ENCODE measurements at places on chromosomes 3 and 15.
A peak's percentile ranks its signal among the peaks of the same experiment; 100 is the strongest.

DNA sequence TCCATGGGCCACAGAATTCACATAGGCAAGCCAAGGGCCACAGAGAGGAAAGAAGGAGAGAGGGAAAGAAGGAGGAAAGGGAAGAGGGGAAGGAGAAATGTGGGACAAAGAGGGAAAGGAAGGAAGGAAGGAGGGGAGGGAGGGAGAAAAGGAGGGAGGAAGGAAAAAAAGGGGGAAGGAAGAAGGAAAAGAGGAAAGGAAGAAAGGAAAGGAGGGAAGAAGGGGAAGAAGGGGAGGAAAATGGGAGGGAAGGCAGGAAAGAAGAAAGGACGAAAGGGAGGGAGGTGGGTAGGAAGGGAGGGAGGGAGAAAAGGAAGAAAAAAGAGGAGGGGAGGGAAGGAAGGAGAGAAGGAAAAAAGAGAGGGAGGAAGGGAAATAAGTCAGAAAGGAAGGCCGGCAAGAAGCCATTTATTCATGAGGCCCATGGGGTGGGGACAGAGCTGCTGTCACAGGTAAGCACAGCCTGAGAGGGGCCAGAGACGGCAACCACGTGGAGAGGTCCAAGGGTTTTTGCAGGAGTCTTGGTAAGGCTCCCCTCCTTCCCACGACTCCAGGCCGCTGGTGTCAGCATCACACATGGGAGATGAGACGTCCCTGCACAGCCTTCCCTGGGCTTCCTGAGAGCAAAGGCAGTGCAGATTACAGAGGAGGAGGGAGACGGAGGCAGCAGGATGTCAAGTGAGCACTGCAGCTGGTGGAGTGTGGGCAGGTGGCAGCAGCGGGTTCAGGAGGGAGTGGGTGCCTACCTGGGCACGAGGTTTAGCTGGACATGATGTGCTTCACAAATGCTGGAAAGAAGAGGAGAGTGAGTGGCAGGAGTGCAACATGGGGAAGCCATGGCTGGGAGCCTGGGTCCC lies 5.5 kb downstream of the MYL3 start:
- no peak for DNase-seq

- DNase-seq, result no peak
Observed at GRCh38 chr3:190586631-190587011, 72.7 kb downstream of the IL1RAP start.

DNA sequence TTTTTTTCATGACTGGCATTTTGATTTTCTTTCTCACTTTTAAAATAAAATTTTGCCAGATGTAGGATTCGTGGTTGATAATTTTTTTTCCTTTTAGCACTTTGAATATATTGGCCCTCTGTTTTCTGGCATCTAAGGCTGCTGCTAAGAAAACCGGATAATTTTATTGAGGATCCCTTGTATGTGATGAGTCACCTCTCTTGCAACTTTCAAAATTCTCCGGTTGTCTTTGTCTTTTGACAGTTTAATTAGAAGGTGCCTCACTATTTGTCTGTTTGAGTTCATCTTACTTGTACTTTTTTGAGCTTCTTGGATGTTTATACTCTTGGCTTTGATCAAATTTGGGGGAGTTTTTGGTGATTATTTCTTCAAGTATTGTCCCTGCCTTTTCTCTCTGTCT lies 349.7 kb downstream of the LPP start:
- DNase-seq, result no peak

- no peak for DNase-seq
Observed at GRCh38 chr3:145333931-145334330, 827.1 kb downstream of the PLOD2 start.

- peak; percentile 78 for DNase-seq
Observed at GRCh38 chr3:129249284-129250065, at the start of gene COPG1. Gene COPG1 (plus strand): TSS chr3:129249606. CDS start chr3:129249710, 104 bp downstream.

GRCh38 chr15:52667597-52667996 lies 11.6 kb downstream of the ATOSA start:
- no peak for DNase-seq

- no peak for DNase-seq
Observed at GRCh38 chr3:143901105-143901504, 52.8 kb upstream of the SLC9A9 start.

GRCh38 chr3:59212128-59212779 lies 162.4 kb upstream of the CFAP20DC start:
- DNase-seq, result no peak

GRCh38 chr3:4406746-4407568 lies 60.1 kb downstream of the SUMF1 start:
- DNase-seq, result no peak

- no peak for DNase-seq
Observed at GRCh38 chr3:111585217-111585616, 9.9 kb downstream of the ZBED2 start.

- DNase-seq, result no peak
Observed at GRCh38 chr3:194312186-194312742, 38.9 kb downstream of the CPN2 start.

DNA sequence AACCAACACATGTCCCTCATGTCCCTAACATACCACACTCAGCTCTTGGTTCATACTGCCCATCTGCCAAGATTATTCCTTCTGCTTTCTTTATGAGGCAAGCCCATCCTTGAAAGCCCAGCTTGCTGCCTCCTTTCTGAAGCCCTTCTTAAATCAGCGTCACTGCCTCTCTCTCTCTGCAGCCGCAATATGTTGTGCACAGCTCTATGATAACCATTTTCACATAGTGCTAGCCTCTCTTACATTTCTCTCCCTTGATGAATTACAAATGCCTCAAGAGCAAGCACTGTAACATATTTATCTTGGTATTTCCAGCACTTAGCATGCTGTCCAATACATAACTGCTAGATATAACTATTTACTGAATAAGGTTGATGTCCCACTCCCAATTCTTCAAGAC lies 86.5 kb downstream of the TNIK start:
- no peak for DNase-seq

DNA sequence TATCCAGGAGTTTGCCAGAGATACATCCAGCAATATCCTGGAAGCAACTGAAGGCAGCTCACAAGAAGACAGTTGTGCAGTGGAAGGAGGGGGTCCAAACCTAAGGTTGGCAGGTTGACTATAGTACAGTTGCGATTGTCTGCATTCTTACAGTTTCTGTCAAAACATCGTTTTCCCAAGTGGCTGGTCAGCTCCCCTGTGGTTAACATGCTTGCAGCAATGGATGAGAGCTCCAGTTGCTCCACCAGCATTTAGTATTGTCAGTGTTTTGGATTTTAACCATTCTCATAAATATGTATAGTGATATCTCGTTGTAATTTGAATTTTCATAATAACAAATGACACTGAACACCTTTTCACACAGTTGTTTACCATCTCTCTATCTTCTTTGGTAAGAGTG lies 31.5 kb downstream of the KLF13 start:
- no peak for DNase-seq

DNA sequence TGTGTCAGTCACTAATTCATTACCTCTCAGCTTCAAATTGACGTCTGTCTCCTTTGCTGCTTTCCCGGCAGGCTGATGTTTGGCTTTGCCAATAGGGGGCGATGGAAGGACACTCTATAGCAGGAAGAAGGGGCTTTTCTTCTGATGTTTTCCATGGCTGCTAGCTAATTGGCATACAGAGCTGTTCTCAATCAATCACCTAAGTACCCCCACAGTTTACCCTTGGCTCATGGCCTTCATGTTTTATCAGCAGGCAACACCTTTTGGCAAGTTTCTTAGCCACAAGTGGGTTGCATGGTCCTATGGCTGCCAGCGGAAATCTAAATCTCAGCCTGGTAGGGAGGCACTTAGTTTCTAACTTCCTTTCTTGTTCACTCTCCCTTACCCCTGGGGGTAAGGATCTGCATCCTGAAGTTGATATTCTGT lies 45.0 kb downstream of the ESYT3 start:
- no peak for DNase-seq

GRCh38 chr3:55639143-55639542 lies 152.0 kb upstream of the WNT5A start:
- no peak for DNase-seq

Data from amygdala (tissue), 56 donors.